ENCODE measurements at places on chromosomes 5 and 9.

GRCh38 chr5:1480217-1480616 is 35.0 kb upstream of the SLC6A3 start:
- no peaks in the 10 kb centered on the region for H3K27me3 ChIP-seq
- no peak overlapping the region for H3K4me3 ChIP-seq
- DNase-seq, result peak; percentile 68
- H3K4me1 ChIP-seq, result peaks cover 6% of the 10 kb centered on the region

- no peaks in the 10 kb centered on the region for H3K36me3 ChIP-seq
- no peak overlapping the region for H3K27ac ChIP-seq
Measured at GRCh38 chr5:154493274-154493673, 15.2 kb upstream of the HAND1 start.

DNA sequence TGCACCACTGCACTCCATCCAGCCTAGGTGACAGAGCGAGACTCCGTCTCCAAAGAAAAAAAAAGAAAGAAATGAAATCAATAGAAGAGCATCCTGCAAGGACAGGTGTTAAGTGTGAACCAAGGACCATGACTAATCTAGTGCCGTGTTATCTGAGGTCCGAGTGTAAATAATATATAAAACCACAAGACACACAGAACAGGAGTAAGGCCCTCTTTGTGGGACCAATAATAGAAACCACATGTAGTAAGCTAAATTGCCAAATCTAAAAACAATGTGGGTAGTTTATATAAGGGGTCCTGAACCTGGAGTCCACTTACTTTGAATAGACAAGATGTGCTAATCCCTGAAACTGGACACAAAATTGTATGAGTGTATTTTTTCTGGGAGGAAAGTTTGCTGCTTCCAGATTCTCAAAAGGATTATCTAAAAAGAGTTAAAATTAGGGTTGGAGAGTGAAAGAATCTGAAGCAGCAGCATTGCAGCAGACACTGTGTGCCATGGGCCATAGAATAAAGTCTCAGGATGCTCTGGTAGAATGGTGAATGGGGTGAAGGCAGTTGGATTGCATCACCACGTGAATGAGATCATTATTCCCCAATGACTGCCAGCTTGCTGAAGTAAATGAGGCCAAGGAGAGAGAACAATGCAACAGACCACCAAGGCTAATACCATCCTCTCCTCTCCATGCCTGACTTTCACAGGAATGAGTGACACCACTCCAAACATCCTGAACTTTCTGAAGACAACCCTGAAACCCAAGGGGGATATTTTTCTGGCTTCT is 222.7 kb downstream of the DCP2 start:
- no peak overlapping the region for H3K4me3 ChIP-seq
- DNase-seq, result no peak
- H3K27ac ChIP-seq, result no peak overlapping the region

DNA sequence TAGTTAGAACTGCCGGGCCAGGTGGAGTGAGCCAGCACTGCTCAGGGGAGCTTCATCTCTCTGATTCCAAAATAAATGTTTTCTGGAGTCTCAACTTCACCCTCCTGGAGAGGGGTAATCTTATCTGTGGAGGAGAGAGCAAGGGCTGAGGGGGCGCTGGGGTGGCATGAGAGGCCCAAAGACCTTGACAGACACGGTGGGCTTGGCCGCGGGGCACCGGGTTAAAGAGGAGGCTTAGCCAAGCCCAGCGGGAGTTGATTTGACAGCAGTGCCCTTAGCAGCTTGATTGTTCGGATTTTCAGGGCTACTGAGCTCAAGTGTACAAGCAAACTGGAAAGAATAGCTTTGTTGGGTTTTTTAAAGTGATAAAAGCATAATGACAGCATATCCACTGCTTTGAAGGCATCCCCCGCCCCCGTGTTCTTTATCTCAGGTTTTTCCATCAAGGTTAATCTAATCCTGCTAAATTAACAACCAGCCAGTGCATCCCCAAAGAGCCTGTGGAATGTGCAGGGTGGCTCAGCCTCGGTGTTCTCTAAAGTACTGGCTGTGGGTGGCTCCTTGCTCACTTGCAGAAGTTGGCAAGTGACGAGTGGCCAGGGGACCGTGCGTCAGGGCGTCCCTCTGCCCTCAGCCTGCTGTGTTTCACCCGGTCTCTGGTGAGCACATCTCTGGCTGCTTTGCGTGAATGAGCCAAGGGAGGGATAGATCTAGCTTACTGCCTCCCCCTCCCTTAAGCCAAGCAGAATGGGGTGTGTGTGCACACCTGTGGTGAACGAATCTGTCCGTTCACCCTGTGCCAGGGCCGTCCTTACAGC is 5.5 kb downstream of the QRFP start:
- no peaks in the 10 kb centered on the region for H3K27me3 ChIP-seq

DNA sequence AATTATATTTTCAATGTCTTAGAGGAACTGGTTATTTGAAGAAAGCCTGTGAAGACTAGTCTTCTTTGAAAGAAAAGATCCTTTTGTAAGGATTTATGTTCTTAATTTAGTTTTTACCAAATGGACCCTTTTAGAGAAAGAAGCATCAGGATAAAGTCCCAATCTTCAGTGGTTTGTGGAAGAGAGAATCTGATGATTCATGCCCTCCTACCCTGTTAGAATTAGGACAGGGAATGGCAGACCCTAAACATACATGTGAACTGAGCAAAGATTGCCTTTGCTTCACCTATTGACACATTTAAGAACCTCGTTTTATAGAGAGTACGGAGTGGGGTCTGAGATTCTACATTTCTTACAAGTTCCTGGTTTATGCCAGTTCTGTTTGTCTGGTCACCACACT is 20.1 kb upstream of the TMEFF1 start:
- H3K27me3 ChIP-seq, result no peaks in the 10 kb centered on the region
- H3K4me3 ChIP-seq, result no peak overlapping the region
- H3K27ac ChIP-seq, result no peak overlapping the region
- no peaks in the 10 kb centered on the region for H3K4me1 ChIP-seq
- no peak for DNase-seq
- H3K36me3 ChIP-seq, result peaks cover 12% of the 10 kb centered on the region

DNA sequence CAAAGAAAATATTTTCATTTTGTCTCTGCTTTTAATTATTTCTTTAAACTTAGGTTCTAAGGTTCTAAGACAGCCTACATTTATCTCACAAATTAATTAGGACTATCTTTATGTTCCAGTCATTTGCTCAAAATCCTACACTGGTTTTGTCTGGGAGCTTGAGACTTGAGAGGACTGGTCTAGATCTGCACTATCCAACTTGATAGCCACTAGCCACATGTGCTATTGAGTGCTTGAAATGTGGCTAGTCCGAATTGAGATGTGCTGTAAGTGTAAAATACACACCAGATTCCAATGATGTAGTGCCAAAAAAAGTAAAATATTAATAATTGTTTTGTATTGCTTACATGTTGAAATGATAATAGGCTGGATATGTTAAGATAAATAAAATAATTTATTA is 7.2 kb downstream of the CDC37L1 start:
- DNase-seq, result no peak
- no peaks in the 10 kb centered on the region for H3K27me3 ChIP-seq
- H3K4me1 ChIP-seq, result peaks cover 3% of the 10 kb centered on the region
- no peak overlapping the region for H3K4me3 ChIP-seq

Data from CD4-positive, alpha-beta T cell (primary cell).